ENCODE measurements at places on chromosomes 4 and X.

DNA sequence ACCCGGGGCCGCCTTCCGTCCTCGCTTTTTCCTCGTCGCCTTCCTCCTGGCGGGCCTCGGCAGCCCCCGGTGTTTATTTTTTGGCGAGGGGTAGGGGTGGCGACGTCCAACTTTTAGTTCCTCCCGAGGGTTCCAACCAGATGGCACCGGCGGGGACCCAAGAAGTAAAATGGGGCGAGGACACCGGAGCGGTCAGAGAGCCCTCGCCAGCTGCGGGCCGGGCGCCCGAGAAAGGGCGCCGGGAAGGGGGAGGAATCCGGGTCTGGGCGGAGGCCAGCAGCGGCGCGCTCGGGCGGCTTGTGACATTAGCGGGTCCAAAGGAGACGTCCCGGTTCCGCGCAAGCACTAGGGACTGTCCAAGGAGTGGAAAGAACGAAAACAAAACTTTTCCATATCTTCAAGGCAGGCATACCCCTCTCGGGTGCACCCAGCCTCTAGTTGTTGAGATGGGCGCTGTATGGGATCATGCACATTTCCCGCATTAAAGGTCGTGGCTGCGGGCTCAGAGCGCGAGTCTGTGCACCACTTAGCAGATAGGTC, 691 bp upstream of the USP46 start:
- DNase-seq: no peak

GRCh38 chrX:41245641-41246040, 88.3 kb upstream of the DDX3X start:
- DNase-seq: no peak

GRCh38 chr4:187602339-187603092, 393.1 kb upstream of the ZFP42 start:
- no peak for DNase-seq

DNA sequence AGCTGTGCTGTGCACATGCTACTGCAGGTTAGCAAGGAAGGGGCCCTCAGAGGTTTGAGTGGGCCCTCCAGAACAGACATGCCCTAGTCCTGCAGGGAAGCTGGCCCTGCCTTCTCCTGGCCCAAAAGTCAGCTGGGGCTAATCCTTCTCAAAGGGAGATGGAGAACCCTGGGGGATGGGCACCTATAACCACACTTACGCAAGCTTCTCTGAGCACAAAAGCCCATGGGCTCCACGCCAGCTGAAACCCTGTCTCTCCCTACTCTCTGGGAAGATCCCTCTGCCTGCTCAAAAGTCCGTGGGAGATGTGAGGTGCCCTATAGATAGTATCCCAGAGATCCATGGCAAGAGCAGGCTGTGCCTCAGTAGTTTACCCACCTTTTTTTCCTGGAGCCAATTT, 58.9 kb upstream of the DKK2 start:
- no peak for DNase-seq

GRCh38 chr4:18844726-18845125, 823.2 kb upstream of the LCORL start:
- no peak for DNase-seq

GRCh38 chrX:38939067-38939466, 137.8 kb downstream of the MID1IP1 start:
- DNase-seq: no peak

DNA sequence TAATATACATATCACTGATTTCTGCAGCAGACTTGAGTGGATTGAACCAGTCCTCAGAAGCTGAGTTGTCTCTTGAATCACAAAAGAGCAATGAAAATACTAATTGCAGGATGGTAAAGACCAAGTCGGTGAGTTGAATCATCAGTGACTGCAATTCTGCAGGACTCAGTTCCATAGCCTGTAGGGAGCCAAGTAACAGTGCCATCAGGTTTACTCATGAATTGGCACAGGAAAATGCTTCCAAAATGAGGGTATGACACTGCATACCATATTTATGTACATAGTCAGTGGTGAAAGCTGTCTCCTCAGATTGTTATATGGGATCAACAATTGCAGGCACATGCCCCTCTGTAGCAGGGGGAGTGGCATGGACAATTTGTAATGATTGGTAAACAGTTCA, 192.8 kb downstream of the CCNG2 start:
- DNase-seq: no peak

DNA sequence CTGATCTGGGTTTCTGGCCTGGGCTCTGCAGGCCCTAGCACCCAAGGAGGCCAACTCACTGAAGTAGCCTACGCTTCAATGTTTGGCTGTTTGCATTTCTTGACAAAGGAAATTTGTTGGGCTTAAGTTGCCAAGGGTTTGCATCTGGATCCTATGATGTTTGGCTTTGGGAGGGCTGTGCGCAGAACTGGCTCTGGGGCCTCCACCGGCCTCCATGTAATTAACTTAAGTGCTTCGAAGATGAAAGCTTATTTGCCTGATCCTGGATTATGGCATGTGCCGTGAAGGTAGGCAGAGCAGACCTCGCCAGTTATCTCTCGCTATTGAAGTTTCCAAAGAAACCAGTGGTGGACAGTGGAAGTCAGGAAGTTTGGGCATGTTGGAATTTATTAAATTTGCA, 124.3 kb upstream of the STX18 start:
- no peak for DNase-seq

DNA sequence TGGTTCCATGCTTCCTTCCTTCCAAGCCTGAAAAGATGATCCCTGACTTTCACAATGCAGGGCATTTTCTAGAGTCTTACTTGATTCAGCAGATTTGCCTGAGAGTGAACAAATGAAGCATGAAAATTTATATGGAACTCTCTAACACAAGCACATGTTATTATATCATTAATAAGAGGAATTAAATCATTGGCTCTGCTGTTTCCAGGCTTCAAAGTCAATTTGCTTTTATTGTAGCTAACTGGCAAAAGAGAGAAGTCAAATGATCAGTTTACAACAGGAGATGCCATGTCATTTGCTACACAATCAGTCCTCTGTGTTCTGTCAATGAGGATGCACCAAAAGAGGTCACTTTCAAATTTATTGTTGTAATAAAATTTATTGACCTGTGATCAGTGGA, 101.5 kb upstream of the UGT8 start:
- no peak for DNase-seq

DNA sequence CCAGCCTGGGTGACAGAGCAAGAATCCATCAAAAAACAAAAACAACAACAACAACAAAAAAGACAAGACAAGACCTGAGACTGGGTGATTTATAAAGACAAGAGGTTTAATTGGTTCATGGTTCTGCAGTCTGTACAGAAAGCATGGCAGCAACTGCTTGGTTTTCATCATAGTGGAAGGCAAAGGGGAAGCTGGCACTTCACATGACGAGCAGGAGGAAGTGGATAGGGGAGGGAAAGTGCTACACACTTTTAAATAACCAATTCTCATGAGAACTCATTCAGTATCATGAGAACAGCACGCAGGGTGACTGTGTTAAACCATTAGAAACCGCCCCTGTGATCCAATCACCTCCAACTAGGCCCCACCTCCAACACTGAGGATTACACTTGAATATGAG, 28.4 kb upstream of the SLC10A7 start:
- no peak for DNase-seq

DNA sequence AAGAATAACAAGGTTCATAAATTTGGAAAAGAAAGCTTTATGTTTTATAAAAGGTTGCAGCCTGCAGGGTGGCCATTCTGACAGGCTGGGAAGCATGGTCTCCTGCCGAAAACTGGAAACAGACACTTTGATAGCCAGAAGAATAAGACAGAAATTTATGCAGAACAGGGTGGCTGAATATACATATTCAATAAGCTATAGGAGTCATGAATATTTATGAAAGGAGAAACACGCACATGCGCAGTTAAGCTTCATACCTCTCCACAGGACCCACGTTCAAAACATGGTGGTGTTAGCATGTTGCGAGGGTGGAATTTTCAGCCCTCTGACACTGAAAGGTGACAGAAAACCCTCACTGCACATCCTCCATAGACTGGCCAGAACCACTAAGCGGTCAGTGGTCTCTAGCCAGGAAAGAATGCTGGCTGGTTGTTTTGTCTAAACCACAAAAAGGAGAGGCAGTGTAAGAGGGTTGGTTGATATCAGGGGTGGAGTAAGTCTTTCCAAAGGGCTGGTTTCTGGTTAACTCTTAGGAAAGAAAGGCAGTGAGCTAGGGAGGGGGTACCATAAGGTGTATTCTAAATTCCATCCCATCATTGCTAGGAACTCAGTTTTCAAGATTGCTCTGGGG, 58.2 kb downstream of the ANXA10 start:
- no peak for DNase-seq

DNA sequence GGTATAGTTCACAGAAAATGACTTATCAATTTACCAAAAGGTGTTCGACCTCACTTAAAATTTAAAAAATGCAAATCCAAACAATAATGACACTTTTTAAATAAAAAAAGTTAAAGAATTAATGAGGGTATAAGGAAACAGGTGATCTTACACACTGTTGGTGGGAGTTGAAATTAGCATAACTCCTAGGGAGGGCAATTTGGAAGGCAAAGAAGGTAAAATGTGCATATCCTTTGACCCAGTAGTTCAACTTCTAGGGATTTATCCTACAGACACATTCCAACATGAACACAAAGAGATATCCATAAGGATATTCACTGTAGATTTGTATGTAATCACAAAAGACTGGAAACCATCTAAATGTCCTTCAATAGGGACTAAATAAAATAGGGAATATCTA, 143.8 kb upstream of the DGKK start:
- no peak for DNase-seq

- no peak for DNase-seq
These were observed 20.9 kb upstream of the RAB40A start for GRCh38 chrX:103540145-103540544.

GRCh38 chrX:18449236-18449635, 23.8 kb downstream of the CDKL5 start:
- DNase-seq: no peak

DNA sequence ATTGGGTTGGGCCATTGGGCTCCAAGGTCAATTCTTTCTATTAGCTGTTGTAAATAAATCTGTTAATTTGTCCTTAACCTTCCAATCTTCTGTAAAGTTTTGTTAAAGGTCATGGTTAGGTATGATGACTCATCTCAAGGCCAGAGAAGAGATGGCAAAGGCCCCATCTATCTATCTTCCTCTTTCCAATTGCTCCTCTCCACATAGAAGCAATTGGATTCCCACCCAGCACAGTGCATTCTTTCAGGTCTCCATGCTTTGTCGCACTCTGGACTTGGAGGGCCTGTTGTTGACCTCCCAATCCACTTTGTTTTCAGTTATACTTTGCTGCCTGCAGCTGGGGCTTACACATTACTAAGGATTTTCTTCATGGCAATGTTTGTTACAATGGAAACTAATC, 118.5 kb downstream of the MFAP3L start:
- DNase-seq: no peak

DNA sequence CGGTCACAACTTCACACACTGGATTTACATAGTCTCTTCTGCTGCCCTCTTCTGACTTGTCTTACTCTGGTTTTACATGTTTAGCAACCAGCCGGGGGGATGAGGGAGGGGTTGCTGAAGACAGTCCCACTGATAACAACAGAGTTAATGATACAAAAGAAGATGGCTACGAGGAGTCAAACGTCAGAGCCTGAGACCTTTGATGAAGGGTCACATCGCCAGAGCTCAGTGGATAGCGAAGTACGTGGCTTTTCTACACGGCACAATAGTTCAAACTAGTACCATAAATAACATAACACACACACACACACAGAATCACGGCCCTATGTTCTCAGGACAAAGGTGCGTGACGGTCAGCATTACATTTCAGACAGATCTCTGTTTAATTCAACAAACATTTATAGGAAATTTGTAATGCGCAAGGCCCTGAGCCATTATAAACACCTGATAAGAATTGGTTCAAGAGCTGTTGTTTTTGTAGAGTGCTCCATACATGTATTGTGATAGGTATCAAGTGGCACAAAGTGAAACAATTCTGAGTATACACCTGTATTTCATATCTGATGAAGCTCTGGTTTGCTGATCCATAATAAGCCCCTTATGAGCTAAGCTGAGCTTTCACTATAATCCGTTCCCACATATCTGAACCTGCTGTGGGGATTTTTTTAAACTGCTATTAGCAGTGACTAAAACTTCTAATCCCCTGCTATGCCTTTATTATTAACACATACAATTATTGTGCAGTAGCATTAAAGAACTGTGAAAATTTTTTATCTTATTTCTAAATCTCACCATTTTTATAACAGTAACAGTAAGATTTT, 100.0 kb downstream of the NR3C2 start:
- no peak for DNase-seq

- DNase-seq: no peak
These were observed 104.2 kb downstream of the FAM47B start for GRCh38 chrX:35046660-35047296.

GRCh38 chr4:79395841-79396240, 12.2 kb downstream of the GK2 start:
- no peak for DNase-seq

GRCh38 chrX:45622042-45622423, 421.4 kb upstream of the DIPK2B start:
- no peak for DNase-seq

- no peak for DNase-seq
These were observed 162.4 kb upstream of the FMR1 start for GRCh38 chrX:147749308-147749707.

DNA sequence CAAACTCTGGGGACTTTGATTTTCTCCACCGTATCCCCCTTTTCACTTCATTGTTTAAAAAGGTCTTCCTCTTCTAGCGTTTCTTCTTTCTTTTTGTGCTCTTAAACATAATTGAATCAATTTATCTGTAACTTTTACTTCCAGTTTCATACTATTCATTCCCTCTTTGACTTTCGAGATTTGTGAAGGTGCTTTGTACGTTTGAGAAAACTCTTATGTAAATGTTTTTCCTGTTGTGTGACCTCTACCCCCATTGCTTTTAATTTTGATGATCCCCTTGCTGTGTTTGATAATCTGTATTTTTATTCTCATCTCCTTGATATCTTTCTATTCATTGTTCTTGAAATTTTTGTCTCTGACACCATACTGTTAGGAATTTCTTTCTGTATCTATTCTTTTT, 4.8 kb downstream of the USP38 start:
- DNase-seq: no peak

GRCh38 chr4:186699881-186700397, 23.7 kb downstream of the FAT1 start:
- no peak for DNase-seq

GRCh38 chr4:40194602-40195161, 2.1 kb upstream of the RHOH start:
- DNase-seq: no peak

- DNase-seq: no peak
These were observed 23.4 kb upstream of the RHOH start for GRCh38 chr4:40173470-40173875.

GRCh38 chrX:43677993-43678392, 21.9 kb downstream of the MAOA start:
- DNase-seq: no peak
